ENCODE measurements at places on chromosomes 2 and 18. TPM values are rescaled to one million over a fixed set of nuclear protein-coding genes. Genes with fewer than 3 reads are reported as not detected.
A peak's percentile ranks its signal among the peaks of the same experiment; 100 is the strongest.

DNA sequence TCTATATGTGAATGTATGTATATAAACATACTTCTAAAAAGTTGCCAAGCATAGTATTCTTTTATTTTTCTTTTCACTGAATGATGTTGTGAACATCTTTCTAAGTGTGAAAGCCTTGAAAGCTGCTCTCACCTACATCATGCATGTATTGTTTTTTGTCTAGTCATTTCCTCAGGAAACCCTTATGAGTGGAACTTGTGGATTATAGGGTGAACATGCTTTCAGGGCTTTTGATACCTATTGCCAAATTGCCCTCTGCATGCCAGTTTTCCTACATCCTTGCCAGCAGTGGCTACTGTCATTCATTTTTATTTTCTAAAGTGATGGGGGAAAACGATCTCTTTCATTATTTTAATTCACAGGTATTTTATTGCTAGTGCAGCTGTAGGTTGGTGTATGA lies 78.3 kb downstream of the ADAM23 start:
- DNase-seq, result no peak

MROH2A gene
- total RNA-seq, result not detected

- DNase-seq, result no peak
Measured at GRCh38 chr18:37489998-37490397, 75.6 kb downstream of the CELF4 start.

DNA sequence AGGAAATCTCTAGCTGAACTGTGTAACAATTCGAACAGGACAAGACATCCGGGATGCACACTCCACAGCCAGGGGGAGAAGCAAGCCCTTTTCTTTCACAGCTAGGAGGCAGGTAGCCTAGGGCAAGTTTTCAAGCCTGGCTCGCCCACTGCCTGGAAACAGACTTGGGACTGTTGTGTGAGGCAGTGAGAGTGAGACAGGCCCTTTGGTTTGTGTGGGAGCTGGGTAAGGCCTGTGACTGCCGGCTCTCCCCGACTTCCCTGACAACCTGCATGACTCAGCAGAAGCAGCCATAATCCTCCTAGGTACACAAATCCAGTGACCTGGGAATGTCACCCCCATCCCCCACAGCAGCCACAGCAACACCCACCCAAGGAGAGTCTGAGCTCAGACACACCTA lies 179.7 kb downstream of the WDPCP start:
- DNase-seq, result no peak

B4GALT6 gene
- 4.3 TPM for total RNA-seq

DNA sequence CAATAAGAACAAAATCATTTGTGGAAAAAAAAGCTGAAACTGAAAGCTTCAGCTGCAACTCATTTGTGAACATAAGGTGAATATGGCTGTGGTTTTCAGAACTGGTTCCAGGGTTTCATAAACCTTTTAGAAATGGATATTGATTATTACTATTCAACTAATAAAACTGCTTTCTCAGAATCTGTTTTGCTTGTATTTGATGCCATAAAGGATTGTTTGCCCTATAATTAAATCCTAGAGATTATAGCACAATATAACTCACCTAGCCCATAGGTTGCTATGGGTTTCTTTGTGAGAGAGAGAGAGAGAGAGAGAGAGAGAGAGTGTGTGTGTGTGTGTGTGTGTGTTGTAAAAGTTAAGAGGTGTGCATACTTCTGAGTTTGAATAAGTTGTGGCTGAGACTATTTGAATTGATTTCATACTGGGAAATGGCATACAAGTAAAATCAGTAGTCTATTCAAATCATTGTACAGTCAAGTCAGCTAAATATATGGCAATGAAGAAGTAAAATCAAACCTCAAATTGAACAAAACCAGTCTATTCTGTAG lies 339.2 kb downstream of the ARHGAP15 start:
- DNase-seq, result no peak

DNA sequence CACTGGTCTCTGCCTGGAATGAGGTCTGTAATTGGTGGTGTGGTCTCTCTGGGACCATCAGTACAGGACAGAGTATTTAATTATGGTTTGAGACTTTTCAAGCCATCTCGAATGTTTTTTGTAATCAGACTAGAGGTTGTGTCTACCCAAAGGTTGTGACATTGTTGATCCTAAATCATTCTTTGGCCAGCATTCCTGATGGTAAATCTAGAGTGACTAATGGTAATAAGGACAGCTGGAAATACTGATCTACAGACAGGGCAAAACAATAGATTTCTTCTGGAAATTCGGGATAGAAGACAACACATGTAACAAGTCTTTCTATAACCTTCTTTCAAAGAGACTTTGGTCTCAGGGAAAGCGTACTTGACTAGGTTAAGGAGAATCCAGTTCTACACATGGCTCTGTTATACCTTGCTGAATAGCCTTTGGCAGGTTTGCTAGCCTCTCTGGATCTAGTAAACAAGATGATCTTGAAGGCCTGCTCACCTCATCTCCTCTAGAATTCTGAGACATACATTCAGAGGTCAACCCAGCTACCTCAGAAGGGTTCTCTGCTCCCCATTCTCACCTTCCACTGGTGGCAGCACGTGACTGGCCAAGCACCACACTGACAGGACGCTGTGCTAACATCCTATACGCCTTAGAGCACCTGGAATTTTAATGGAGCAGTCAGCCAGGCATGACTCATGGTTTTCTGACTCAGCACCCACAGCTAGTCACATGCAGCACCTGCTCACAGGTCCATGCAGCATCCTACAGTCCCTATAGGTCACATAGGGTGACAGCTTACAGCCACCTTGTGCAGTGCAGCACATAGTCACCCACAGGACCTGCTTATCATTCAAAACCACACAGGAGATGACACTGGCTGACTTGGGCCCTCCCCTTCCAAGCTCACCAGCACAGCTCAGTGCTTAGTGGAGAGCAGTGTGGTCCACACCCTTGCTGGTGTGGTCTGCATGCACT lies 12.2 kb downstream of the PLB1 start:
- no peak for DNase-seq

CRYBA2 gene
- total RNA-seq, result not detected

DNA sequence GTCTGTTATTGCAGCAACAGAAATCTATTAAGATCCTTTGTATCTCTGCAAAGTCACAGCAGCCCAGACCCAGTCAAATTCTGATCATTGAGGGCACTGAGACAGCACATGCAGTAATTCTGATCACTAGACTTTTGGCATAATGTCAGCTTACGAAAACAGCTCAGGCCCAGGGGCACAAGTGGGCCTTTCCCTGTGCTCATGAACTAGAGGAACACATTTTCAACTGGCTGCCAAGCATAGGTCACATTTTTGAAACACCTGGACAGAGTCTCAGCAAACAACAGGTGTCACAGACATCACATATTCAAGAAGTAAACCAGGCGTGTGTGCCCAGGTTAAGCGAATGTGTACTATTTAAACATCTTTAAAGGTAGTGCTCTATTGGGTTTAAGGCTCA lies 13.7 kb downstream of the DOCK10 start:
- no peak for DNase-seq

GRCh38 chr2:41941831-41942230 lies 106.0 kb upstream of the PKDCC start:
- DNase-seq, result no peak

STARD6 gene
- not detected for total RNA-seq

RMC1 gene
- 33.6 TPM for total RNA-seq

GRCh38 chr2:121090088-121090715 lies 194.8 kb downstream of the TFCP2L1 start:
- DNase-seq, result no peak

CD8B2 gene
- 0.10 TPM for total RNA-seq

DAPL1 gene
- total RNA-seq, result not detected

STEAP3 gene
- total RNA-seq, result 8.0 TPM

LYPD1 gene
- 1.2 TPM for total RNA-seq

- DNase-seq, result no peak
Measured at GRCh38 chr2:149800624-149801542, 213.3 kb upstream of the MMADHC start.

GRCh38 chr2:128369108-128369555 lies 50.5 kb upstream of the HS6ST1 start:
- DNase-seq, result peak; percentile 68

CDH19 gene
- 7.8 TPM for total RNA-seq

GRCh38 chr2:2926858-2927175 lies 450.8 kb downstream of the EIPR1 start:
- no peak for DNase-seq

CRIM1 gene
- total RNA-seq, result 228 TPM

- DNase-seq, result no peak
Measured at GRCh38 chr2:68320118-68320641, 431 bp upstream of the CNRIP1 start.

NBEAL1 gene
- 68.3 TPM for total RNA-seq

- no peak for DNase-seq
Measured at GRCh38 chr2:103132536-103133217, 370.8 kb downstream of the TMEM182 start.

GRCh38 chr2:186903216-186903615 lies 54.2 kb upstream of the ZSWIM2 start:
- no peak for DNase-seq

DNA sequence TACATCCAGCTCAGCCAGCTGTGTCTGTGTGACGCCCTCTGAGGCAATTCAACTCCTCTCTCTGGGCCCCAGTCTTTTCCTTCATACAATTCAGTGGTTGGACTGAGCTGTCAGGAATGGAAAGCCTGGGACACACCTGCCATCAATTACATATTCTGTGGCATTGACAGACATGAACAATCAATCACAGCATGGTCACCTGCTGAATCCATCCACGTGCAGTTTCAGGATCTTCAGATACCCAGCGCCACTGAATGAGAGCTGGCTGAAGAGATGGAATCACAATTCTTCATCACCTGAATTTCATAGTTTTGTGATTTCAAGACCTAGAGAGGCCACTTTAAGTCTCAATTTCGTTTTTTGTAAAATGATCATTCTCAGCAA lies 5.1 kb downstream of the ADRA2B start:
- DNase-seq, result no peak

RIT2 gene
- not detected for total RNA-seq

DNA sequence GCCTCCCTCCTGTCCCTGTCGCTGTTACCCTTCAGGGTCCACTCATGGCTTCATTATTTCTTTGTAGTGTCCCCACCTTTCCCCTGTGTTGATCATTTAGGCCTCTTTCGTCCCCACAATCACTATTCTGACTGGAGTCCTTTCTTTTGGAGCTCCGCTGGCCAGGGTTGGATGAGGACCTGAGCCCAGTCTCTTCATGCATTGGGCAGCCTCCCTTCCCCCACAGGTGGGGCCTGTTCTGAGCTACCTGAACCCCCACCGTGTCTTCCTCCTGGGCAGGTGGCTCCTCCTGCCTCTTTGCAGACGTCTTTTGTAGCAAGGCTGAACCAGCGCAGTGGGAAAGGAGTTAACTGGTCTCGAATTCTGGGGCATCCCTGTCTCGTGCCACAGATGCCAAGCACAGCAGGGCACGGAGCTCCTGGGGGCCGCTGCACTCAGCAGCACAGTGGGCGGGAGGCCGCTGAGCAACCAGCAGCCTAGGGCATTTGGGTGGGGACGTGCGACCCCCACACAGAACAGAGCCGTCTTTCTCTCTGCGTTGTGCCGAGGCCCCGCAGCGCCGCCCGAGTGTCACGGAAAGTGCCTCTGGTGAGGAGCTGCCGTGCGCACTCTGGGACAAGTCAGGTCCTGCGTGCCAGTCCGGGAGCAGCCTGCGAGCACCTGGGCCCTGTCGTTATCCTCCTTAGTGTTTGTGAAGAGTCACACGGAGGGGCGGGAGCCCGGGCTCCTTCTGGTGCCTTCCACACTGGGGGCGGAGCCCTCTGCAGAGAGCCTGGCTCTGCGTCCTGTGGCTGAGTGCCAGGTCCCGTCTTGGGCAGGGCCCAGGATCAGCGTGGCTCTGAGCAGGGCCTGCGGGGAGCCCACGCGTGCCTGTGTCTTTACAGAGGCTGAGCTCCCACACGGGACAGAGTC lies 130.1 kb downstream of the NFATC1 start:
- DNase-seq, result peak; percentile 84

- no peak for DNase-seq
Measured at GRCh38 chr2:131418625-131419024, 54.7 kb upstream of the RAB6D start.

- DNase-seq, result no peak
Measured at GRCh38 chr18:40375837-40376236, 1579.2 kb upstream of the PIK3C3 start.

GRCh38 chr18:4455113-4455811 lies at the start of gene DLGAP1:
Gene DLGAP1, minus strand, starts transcription at chr18:4455307.
- peak; percentile 62 for DNase-seq

DNA sequence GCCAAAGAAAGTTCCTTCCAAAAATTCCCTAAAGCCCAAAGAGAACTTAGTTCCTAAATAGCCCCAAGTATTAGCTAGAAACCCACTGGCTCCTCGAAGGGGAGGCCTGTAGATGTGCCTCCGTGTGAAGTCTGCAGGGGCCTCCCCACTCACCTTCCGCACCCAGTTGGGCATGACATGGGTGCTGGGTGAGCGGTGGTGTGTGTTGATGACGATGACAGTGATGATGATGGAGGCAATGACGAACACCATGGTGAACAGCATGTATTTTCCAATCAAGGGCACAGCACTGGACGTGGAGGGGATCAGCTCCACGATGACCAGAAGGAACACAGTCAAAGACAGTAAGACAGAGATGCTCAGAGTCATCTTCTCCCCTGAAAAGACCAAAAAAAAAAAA lies 14.5 kb downstream of the CHRNA1 start:
- no peak for DNase-seq
